ENCODE measurements at places on chromosomes 1 and 21.

- no peak for DNase-seq
These were observed 144.2 kb downstream of the HIVEP3 start for GRCh38 chr1:41774471-41774990.

DNA sequence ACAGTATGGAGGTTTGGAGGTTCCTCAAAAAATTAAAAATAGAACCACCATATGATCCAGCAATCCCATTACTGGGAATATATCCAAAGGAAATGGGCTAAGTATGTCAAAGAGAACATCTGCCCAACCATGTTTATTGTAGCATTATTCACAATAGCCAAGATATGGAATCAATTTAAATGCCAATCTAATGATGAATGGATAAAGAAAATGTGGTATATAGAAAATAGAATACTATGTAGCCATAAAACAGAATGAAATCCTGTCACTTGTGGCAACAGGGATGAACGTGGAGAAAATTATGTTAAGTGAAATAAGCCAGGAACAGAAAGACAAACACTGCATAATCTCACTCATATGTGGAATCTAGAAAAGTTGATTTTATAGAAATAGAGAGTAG lies 201.7 kb upstream of the AJAP1 start:
- DNase-seq: no peak

DNA sequence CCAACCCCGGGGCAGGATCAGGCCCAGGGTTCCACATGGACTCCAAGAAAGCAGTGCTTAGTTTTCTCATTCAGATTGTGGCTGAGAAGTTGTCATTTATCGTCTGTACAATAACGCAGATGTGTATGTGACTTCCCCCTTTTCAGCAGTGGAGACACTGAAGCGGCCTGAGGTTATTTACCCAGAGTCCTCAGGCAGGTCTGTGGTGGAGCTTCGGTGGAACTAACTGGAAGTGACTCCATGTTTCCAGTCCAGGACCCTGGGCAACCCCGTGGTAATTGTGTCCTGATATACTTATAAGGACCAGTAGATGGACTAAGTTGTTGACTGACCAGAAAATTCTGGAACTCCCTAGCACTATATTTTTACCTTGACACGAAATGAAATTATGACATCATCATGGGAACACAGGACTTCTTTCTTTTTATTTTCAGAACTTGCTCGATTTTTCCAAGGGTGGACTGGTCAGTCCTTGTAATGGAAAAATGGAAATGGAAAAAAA lies 1.0 kb upstream of the IER5 start:
- no peak for DNase-seq

DNA sequence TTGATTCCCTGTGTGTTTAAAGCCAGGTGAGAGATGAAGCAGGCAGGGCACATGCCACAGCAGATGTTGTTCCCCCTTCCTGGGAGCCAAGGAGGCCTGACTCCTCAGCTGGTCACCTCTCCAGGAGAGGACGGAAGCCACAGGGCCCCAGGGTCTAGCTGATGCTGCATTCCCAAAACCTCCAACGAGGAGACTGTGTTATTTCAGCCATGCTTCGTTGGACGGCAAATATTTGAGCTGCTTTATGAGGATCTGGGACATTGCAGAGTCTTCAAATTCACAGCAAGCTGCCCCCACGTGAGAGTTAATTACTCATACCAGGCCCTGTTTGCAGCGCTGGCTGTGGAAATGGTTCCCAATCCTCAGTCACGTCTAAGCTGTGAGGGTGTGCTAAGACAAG lies 85.3 kb downstream of the CDC7 start:
- DNase-seq: no peak

DNA sequence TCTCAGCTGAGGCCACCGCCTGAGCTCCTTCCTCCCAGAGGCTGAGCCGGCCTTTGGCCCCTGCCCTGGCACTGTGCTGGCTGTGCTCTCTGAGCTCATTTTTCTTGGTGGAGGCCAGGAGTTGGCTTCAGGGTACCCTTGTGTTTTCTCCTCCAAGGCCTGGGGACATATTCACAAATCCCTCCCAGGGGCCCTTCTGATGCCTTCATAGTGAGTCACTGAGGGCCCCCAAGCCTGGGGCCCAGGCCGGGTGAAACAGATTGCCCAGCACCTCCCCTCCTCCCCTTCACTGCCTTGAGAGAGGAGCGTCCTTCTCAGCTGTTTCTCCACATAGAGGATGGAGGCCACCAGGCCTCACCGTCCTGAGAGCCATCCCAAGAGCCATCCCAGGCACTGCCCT lies 105.8 kb downstream of the SIK1 start:
- no peak for DNase-seq
